ENCODE measurements at places on chromosomes 6 and 20. TPM values are rescaled to one million over a fixed set of nuclear protein-coding genes. Genes with fewer than 3 reads are reported as not detected.

DNA sequence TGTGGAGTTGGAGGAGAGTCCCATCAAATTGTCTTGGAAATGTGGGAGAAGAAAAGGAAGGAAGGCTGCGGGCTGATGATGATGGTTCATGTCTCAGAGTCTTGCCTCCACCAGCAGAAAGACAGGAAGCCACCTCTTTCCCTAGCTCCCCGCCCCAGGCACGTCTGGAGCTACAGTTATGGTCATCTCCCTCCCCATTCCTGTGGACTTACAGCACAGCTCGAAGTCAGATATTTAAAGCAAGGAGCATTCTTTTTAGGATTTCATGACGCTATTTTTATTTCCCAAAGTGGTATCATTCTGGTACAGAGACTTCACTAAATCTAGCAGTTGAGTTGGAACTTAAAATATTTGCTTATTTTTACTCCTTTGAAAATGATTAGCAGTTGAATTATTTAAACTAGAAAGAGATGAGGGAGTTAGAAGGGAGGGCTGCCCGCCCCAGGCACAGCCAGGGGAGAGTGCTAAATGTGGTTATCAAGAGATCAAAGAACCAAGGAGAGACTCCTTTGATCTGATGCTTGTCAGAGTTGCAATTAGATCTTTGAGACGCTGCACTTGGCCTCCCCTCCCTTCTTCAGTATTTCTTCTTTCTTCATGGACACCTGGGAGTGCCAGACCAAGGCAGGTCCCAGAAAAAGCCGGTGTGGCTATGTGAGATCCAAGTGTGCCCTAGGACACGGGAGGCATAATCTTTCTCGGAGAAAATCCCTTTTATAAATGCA lies 199.9 kb upstream of the SOX4 start:
- H3K27me3 ChIP-seq, result no peaks in the 10 kb centered on the region
- H3K27ac ChIP-seq, result peak overlapping the region; percentile 14
- H3K4me1 ChIP-seq, result peaks cover 55% of the 10 kb centered on the region

DNA sequence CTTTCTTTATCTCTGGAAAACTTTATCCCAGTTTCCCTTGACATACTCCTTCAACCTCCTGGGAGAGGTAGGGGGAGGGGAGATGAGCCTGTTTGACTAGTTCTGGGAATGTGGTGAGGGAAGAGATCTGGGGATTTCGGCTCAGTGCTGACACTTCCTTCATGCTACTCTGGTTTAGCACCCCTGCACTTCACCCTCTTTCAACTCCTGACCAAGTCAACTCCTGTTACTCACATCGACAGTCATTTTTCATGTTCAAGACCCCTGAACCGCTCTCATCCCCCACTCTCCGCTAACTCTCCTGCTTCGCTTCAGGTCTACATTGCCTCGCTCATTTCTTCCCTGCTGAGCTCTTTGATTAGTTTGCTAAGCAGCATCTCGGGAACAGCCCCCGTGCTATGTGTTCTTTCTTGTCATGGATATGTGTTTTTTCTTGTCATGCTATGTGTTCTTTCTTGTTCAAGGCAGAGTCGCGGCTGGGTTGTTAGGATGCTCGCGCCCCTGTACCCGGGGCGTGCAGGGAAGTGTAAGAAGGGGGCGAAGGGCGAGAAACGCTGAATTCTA lies 16.6 kb upstream of the TRIM27 start:
- H3K36me3 ChIP-seq, result no peaks in the 10 kb centered on the region
- peak overlapping the region; percentile 93 for H3K27ac ChIP-seq
- no peaks in the 10 kb centered on the region for H3K27me3 ChIP-seq
- DNase-seq, result peak; percentile 73
- peak overlapping the region; percentile 47 for H3K4me3 ChIP-seq

DNA sequence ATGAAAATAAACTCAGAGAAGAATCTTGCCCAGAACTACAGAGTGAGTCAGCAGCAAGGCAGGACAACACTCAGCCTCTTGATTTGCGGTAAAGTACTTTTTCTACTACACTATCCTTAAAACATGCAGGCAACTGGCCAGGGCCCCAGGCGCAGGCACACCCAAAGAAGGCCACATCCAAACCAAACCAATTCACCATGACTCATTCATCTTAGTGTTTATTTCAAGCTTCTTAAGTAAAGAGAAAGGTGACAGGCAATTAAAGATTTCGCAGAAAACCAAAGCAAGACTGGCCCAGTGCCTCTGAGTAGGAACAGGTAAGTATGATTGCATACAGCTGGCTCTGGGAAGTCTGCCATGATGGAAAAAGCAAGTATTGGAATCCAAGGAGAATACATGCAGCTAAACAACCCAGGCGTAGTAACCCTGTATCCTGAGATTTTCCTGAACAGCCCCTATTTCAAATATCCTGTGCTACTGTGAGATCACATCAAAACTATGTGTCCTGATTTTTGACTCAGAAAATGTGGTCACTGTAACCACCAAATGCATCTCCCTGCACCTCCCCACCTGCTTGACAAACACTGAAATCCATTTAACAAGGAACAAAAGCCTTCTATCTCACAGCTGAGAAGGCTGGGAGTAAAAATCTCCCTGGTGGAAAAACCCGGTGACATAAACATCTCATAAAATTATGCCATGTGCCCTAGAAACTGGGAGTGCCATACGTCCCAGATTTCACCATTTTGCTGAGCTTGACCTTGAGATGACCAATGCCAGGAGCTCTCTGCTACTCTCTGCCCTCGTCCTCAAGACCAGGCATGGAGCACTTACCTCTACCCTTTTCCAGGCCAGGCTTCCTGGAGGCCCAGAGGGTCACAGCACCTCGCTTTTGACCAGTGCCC lies 12.4 kb downstream of the WFDC3 start:
- H3K27me3 ChIP-seq, result no peaks in the 10 kb centered on the region
- H3K36me3 ChIP-seq, result no peaks in the 10 kb centered on the region
- DNase-seq, result no peak
- no peak overlapping the region for H3K27ac ChIP-seq
- H3K4me3 ChIP-seq, result no peak overlapping the region
- H3K4me1 ChIP-seq, result no peaks in the 10 kb centered on the region

TNF gene
- total RNA-seq, result not detected

PAK1IP1 gene
- 23.9 TPM for total RNA-seq

DNA sequence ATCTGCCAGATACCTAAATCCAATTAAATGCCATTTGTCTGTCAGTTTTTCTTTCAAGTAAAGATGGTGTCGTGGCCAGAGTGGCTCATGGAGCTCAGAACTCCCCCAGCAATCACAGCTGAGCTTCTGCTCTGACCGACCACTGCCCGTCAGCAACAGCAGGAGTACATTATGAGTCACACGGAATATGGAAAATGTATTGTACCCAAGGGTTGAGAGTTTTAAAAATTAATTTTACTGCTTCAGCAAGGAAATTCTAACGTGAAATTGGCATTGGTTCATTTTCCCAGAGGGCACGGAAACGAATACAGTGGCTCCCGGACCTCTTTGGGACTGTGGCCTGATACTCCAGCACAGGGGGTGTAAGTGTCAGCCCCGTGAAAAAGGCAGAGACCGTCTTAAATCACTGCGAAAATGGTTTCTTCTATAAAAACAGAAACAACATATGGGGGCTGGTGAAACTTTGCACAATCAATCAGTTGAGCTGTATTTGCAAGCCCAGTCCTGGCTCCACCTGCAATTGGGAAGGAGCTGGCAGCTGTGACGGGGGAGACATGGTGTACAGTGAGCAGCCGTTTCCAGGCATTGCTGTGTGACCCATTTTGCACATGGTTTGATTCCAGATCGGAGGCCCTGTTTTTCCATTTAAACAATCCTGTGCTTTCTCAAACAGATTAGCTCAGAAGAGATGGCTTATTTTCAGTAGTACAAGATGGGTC lies 12.8 kb downstream of the NPEPL1 start:
- H3K27me3 ChIP-seq, result no peaks in the 10 kb centered on the region
- H3K4me3 ChIP-seq, result no peak overlapping the region
- H3K4me1 ChIP-seq, result no peaks in the 10 kb centered on the region
- H3K27ac ChIP-seq, result no peak overlapping the region
- H3K36me3 ChIP-seq, result no peaks in the 10 kb centered on the region
- DNase-seq, result no peak

- H3K4me3 ChIP-seq, result no peak overlapping the region
- no peaks in the 10 kb centered on the region for H3K27me3 ChIP-seq
- no peaks in the 10 kb centered on the region for H3K4me1 ChIP-seq
- H3K36me3 ChIP-seq, result no peaks in the 10 kb centered on the region
- no peak overlapping the region for H3K27ac ChIP-seq
These were observed 126.6 kb downstream of the SIM1 start for GRCh38 chr6:100338090-100338489.

DNA sequence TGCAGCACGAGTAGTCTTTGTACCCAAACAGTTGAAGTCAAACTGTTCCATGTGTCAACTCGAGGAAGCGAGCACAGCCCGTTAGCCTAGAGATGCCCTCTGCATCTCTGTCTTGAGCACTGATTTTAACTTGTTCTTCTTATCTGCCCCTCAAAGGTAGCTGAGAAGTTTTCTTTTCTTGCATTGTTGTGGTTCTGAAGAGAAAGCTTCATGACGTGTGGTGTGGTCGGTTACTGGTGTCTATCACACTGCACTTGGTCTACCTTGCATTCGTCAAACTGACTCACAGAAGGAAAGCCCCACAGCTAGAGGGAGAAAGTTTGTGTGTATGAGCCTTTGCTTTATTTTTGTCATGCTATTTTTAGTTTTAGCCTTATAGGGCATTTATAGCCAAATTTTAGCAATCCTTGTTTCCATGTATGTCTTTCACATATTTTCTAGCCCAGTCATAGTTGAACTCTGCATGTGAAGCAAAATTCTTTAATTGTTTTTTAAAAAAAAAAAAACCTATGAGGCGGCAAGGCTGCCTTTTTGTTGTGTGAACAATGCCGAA lies 115.1 kb downstream of the JAG1 start:
- H3K27ac ChIP-seq, result no peak overlapping the region
- H3K4me1 ChIP-seq, result peaks cover 34% of the 10 kb centered on the region
- DNase-seq, result no peak
- no peaks in the 10 kb centered on the region for H3K36me3 ChIP-seq
- H3K4me3 ChIP-seq, result no peak overlapping the region

HM13 gene
- 443 TPM for total RNA-seq

MACROD2 gene
- total RNA-seq, result 7.6 TPM

DNA sequence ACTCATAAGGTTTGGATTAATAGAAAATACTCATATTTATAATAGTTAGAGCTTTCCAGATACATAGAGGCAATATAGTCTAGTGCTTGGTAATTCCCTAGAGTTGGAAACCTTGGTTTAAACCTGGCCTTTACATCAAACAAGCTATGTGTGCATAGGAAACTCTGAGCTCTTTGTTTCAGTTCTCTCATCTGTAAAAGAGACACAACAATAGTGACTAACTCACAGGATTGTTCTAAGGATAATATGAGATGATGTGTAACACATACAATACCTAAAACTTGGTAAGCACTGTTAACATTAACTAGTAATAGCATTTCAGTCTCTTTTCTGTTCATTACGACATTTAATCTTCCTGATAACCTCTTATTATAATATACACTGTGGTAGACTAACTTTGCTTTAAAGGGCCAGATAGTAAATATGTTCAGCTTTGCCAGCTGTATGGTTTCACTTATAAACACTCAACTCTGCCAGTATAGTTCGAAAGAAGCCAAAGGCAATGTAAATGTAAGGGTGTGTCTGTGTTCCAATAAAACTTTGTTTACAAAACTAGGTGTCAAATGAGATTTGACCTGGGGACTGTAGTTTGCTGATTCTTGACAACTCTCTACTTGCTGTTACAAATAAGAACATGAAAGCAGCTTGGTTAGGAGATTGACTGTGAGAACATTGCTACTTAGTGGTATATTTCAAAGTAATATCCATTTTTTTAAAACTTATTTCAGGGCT lies 370.6 kb upstream of the FLRT3 start:
- no peak for DNase-seq
- no peaks in the 10 kb centered on the region for H3K27me3 ChIP-seq
- H3K36me3 ChIP-seq, result no peaks in the 10 kb centered on the region
- no peak overlapping the region for H3K4me3 ChIP-seq

KIAA1755 gene
- 0.19 TPM for total RNA-seq

OGFRL1 gene
- total RNA-seq, result 5.7 TPM

DNA sequence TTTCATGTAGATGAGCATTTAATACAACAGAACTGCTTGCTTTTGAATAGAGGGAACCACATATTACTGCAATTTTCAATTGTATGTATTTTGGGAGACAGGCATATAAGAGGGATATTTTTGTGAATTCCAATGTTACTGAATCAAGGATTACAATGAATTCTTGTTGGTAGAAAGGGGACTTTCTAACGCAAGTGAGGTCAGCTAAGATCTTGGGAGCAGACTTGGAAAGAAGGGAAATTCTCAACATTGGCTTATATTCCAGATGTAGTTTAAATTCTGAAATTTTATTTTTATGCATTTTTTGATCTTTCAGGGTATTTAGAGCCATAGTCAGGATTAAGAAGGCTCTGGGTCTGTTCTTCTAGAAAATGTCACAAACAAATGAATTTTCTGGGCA lies 43.3 kb upstream of the CTAGE9 start:
- no peaks in the 10 kb centered on the region for H3K4me1 ChIP-seq
- DNase-seq, result no peak
- H3K4me3 ChIP-seq, result no peak overlapping the region
- no peaks in the 10 kb centered on the region for H3K36me3 ChIP-seq

DNA sequence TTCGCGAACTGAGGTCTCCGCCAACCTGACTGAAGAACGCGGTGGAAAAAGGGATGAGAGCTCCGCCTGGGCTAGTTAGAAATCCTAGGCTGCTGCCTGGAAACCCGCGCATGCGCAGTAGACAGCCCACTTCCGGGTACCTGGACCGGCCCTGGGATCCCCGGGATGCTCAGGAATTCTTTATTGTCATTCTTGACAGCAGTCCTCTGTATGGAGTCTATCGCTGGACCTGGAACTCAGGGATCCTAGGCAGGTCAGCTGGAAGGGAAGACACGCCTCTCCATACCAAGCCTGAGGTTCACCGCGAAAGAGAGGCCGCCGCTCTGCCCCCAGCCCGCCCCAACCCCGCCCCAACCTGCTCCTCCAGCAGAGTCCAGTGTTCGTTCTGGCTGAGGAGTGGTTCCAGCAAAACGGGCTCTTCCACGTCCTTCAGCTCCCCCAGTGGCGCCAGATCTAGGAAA lies 1379.2 kb upstream of the DEFB115 start:
- DNase-seq, result peak; percentile 37
- no peaks in the 10 kb centered on the region for H3K36me3 ChIP-seq
- H3K27ac ChIP-seq, result peak overlapping the region; percentile 11
- H3K4me3 ChIP-seq, result no peak overlapping the region

DNA sequence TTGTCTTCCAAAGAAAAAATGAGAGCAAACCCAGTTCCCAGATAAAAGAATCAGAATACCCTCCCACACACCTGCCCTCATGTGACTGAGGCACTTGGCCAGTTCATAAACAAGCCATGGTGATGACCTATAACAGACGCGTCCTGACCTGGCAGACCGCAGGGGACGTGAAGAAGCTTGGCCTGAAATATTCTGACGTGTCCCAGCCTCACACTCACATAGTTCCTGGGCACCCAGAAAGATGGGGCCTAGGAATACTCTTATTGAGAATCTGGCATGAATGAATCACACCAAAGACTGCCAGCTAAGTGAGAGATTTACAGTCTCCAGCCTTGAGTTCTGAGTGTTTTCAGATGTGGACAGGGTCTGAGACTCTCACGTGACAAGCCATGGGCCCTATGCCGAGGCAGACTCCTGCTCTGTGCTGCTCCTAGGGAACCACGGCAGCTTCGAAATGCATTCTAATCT lies 17.2 kb upstream of the MAP3K4 start:
- no peak for DNase-seq
- no peaks in the 10 kb centered on the region for H3K36me3 ChIP-seq
- no peaks in the 10 kb centered on the region for H3K27me3 ChIP-seq
- H3K4me3 ChIP-seq, result no peak overlapping the region
- H3K27ac ChIP-seq, result no peak overlapping the region

- no peaks in the 10 kb centered on the region for H3K36me3 ChIP-seq
- no peak overlapping the region for H3K4me3 ChIP-seq
- H3K27me3 ChIP-seq, result no peaks in the 10 kb centered on the region
- DNase-seq, result no peak
- H3K4me1 ChIP-seq, result no peaks in the 10 kb centered on the region
- no peak overlapping the region for H3K27ac ChIP-seq
These were observed 71.2 kb downstream of the TIAM2 start for GRCh38 chr6:155066361-155066760.
